ENCODE measurements at places on chromosomes 3 and 15. TPM values are rescaled to one million over a fixed set of nuclear protein-coding genes. Genes with fewer than 3 reads are reported as not detected.

- no peak overlapping the region for H3K27ac ChIP-seq
- DNase-seq = no peak
- H3K36me3 ChIP-seq = no peaks in the 10 kb centered on the region
Measured at GRCh38 chr3:82293867-82294266, 532.4 kb upstream of the GBE1 start.

GRCh38 chr3:127371334-127371733 lies 83.5 kb upstream of the PRR20G start:
- H3K4me3 ChIP-seq = no peak overlapping the region
- no peak for DNase-seq
- H3K36me3 ChIP-seq = no peaks in the 10 kb centered on the region
- no peak overlapping the region for H3K27ac ChIP-seq
- no peaks in the 10 kb centered on the region for H3K27me3 ChIP-seq

- H3K4me3 ChIP-seq = no peak overlapping the region
- no peaks in the 10 kb centered on the region for H3K36me3 ChIP-seq
- no peaks in the 10 kb centered on the region for H3K27me3 ChIP-seq
- no peak overlapping the region for H3K27ac ChIP-seq
- peaks cover 10% of the 10 kb centered on the region for H3K4me1 ChIP-seq
Measured at GRCh38 chr15:69395991-69396390, 18.2 kb upstream of the KIF23 start.

DNA sequence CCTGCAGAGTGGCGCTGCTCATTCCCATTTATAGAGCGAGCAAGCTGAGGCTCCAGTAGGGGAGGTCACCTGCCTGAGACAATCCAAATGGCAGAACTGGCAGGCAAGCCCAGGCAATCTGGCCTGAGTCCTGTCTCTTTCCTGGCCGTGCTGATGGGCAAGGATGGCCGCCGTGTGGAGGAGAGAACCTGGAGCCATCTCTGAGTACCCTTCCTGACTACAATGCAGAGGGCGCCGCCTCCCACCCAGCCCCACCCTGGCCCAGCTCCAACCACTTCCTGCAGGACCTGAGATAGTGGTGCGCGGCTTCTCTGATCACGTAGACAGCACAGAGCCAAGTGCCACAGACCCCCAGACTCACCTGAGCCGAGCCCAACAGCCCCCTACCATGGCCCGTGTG lies 7.0 kb downstream of the TLR9 start:
- H3K4me1 ChIP-seq = peaks cover 4% of the 10 kb centered on the region
- DNase-seq = no peak
- no peak overlapping the region for H3K4me3 ChIP-seq

DNA sequence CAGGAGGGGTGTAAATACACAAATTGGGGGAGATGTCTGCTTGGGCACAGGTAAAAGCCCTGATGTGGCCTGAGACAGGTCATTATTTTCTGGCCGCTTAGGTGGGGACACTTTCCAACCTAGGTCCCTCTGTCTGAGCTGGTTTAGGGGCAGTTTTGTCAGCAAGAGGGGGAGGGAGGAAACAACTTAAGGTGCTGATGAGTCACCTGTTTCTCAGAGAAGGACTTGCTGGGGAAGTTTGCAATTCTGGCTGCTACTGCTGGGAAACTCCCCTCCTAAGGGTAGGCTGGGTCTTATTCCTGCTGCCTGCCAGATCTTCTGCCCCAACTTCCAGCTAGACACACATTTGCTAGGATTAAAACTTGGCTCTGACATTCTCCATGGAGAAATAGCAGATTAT lies 4.8 kb upstream of the RHOV start:
- no peaks in the 10 kb centered on the region for H3K36me3 ChIP-seq
- no peak overlapping the region for H3K4me3 ChIP-seq
- H3K27ac ChIP-seq = no peak overlapping the region

GRCh38 chr3:61057464-61057863 lies 193.8 kb downstream of the FHIT start:
- no peak overlapping the region for H3K27ac ChIP-seq
- no peaks in the 10 kb centered on the region for H3K36me3 ChIP-seq
- H3K27me3 ChIP-seq = no peaks in the 10 kb centered on the region
- H3K4me1 ChIP-seq = no peaks in the 10 kb centered on the region
- H3K4me3 ChIP-seq = no peak overlapping the region
- no peak for DNase-seq

PKM gene
- 791 TPM for total RNA-seq

SKOR1 gene
- not detected for total RNA-seq

All from Caco-2 (cell line).